ENCODE measurements at places on chromosomes 2 and 18.

DNA sequence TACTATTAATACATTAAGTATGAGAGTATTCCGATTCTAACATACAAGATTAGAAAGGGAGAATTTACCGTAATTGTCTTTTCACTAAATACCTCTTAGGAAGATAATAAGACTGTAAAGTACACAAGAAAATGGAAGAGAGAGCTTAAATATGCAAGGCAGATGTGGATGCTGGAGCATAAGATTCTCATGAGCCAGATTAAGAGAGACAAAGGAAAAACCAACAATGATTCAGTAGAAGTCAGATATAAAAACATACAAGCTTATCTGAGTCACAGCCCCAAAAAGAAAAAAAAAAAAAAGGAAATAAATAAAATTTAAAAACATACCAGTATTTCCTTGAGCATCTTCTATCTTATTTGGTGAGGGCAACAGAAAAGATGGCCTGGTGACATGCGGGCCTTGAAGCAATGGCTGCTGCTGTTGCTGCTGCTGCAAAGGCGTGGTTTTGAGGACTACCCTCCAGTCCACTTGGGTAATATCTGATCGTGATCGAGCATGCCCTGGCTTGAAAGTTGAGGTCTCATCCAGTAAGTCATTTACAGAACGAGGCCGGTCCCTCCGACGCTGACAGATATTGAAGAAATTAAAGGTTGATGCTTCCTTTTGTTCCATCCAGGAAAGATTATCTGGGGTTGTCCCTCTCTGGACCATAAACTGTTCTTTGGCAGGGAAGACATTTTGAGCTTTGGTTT lies 24.5 kb downstream of the PLEKHM3 start:
- no peak for DNase-seq

GRCh38 chr2:241956521-241957110 lies 87.1 kb downstream of the RTP5 start:
- DNase-seq = no peak

DNA sequence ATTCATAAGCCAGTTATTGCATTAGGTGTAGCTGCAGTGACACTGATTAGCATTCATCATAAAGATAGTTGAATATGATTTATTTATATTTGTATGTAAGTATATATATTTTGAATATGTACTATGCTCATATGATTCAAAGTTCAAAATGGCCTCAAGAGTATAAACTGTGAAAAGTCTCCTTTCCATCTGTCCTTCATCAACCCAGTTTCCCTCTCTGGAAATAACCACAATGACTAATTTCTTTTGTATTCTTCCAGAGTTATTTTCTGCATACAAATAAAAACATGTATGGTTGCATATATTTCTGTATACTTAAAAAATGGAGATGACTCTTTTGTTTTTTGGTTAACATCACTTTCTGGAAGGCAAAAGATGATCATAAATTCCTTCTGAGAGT lies 95.2 kb downstream of the CAMKMT start:
- no peak for DNase-seq

- DNase-seq = no peak
These were observed 131.4 kb upstream of the HDAC4 start for GRCh38 chr2:239532250-239532649.

DNA sequence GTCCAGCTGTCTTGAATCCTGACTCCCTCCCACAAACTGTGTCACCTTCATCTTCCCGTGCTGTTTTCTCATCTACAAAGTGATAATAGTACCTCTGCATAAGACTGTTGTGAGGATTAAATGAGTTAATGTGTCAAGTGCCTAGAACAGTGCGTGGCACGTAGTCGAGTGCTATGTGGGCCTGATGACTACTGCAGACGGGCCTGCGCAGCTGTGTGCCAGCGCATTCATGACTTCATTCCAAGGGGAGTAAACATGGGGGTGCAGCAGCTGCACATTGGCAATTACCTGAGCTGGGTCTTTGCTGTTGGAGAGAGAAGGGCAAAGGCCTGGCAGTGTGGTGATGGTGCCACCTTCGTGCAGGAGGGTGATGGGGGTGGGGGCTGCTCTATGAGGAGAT lies 5.0 kb downstream of the TEX44 start:
- no peak for DNase-seq

DNA sequence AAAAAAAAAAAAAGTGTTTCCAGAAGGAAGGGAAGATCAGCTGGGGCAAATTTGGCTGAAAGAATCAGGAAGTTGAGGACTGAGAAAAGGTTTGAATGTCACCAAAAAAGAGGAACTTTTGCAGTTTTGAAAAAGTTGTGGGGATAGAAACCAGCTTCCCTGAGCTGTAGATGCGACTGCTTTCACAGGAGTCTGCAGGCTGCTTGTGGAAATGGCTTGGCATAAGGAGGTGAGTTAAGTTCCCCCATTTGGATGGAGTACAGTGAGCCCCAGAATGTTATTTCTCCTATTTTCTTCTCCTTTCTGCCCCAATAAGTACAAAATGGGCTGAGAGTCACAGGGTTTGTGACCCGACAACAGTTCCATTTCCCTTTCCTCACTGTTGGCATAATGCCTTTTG lies 16.5 kb upstream of the ME2 start:
- no peak for DNase-seq

DNA sequence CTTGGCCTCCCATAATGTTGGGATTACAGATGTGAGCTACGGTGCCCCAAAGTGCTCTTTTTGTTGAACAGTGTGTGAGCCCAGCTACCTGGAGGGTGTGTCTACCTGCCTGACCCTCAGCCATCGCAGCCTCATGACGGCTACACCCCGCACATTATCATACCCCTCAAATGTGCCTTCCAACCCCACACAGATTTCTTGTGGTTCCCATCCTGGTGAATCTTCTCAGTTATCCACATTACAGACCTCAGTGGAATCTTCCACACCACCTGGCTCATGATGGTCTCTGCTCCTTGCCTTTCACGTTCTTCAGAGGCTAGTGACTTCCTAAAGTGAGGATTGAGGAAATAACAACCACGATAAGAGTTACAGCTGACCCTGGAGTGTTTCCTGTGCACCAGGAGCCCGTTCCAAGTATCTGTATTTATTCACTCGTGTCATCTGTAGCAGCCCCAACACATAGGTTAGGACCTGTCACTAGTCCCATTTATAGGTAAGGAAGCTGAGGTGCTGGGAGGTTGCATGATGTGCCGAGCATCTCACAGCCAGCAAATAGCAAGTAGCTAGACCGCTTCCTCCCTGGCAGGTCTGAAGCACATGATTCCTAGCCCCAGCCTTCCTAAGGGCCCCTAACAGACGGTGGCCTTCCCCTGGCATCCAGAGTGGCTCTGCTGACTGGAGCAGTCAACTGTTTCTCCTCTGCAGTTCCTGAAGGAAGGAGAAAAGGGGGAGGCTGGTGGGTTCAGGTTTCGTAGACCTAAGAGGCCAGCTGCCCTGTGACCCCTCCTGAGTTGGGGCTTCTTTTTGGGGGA lies 47.3 kb downstream of the TCF7L1 start:
- DNase-seq = no peak

DNA sequence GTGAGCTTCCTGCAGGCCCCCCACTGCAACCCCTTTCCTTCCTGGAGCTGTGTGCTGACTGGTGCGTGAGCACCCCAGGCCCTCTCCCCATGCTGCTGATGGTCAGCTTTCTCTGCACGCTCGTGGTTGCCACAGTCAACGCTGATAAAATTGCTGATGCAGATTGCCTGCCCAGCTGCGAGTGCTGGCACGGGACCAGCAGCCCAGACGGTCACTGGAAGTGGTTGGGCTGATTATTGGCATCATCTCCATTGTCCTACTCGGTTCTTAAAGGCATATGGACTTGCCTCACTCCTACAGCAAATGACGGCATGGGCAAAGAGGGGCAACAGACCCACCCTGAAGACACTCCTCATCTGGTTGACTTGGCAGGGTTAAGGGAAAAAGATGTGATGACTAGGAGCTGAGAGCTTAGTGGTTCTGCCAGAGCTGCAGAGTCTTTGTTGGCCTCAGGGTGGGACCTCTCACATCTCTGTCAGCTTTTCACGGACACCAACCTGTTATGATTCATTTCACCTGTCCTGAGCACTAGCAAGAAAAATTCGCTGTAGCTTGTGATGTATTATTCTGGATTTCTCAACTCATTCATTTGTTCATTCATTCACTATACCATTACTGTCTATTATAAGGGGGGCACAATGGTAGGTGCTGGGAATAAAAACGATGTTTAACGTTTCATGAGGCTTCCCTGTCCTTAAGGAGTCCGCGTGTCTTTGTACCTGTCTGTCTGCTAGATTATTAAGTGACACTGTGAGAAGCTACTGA lies 38.4 kb downstream of the PAX8 start:
- DNase-seq = no peak

GRCh38 chr2:44546459-44547127 lies 184.8 kb downstream of the CAMKMT start:
- DNase-seq = no peak

DNA sequence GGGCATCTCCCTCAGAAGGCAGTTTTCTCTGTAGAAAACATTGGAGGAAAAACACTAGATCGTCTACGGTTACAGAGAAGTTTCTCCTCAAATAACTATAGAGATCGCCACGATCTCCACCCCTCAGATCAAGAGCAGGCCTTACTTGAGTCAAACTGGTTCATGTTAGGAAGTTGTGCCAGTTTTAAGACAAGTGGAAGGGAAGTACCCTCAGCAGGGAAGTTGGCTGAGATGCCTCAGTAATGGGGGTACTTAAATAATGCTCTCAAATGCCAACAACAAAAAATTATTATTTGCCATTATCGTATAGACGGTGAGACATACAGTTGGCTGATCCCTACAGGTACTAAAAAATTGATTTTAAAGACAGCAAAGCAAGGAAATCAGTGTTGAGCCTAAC lies 8.2 kb upstream of the SMAD7 start:
- DNase-seq = no peak

DNA sequence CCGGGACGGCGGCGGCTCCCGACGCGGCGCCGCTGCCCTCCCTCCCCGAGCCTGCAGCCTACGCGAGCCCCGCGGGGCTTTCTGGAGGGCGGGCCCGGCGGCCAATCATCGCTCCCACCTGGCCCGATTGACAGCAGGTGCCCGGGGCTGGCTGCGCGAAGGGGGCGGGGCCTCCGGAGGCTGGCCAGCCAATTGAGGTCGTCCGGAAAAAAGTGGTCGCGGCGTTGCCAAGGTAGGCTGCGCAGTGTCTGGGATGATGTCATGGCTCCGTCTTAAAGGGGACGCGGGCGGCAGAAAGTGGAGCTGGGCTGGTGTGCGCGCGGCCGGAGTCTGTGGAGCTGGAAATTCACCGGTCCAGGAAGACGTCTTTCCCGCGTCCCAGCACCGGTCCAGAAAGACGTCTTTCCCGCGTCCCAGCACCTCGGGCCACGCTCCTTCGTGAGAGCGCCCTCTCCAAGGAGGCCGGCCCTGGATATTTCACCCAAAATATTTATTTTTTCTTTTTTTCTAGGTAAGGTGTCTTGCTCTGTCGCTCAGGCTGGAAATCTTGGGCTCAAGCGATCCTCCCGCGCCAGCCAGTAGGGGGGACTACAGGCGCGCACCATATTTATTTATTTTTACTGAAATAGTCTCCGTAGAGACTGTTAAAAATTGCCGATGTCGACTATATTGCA lies at the start of gene ACTR1B:
TSS of gene ACTR1B (minus strand) at position 83 of the 674 bp plus-strand sequence. CDS start 154 bp downstream, outside the sequence.
- DNase-seq = peak; percentile 99

GRCh38 chr18:51278045-51278649 lies 80.7 kb upstream of the MEX3C start:
- DNase-seq = peak; percentile 35

GRCh38 chr2:66966631-66967030 lies 430.5 kb upstream of the ETAA1 start:
- DNase-seq = no peak

DNA sequence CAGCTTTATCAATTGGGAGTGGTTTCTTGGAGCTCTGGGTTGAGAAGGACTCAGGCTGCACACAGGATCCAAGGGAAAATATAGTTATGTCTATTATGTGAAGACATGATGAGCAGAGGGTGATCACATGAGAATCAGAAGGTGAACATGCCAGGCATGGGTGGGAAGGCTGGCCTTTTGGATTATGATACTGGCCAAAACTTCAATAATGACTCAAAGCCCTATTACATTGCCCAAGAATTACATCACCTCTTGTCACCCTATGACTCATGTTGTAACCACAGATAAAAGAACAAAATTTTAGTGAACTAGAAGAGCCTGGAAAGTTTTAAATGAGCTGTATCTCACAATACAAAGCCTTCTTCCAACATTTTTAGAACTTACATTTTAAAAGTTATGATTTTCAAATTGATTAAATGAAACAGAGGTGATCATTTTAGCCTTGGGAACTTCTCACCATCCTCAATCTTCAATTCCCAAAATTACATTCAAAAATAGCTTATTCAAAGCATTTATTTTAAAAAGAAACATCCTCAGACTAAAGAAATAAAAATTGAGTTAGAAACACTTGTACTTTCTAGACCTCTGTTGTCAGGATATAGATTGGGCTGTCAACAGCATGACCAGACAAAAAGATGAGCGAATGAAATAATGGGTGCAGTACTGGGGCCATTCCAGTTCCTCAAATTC lies 428.3 kb downstream of the MBD2 start:
- no peak for DNase-seq

- DNase-seq = no peak
These were observed 328.9 kb downstream of the CLIP4 start for GRCh38 chr2:29444150-29444549.

GRCh38 chr2:181937473-181937872 lies 45.9 kb downstream of the ITPRID2 start:
- no peak for DNase-seq

DNA sequence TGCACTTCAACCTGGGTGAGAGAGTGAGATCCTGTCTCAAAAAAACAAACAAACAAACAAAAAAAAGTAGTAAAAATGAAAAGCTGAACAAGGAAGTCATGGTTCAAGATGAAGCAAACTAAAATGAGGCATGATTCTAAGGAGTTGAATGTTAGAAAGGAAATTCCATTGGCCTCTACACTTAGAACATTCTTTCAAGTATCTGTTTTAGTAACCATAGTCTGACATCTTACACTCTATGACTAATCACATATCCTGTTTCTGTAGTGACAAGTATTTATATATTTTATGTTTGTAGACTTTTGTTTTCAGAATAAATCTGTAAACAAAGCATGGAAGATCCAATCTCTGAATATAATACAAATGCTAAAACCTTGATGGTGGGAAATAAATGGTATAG lies 164.1 kb downstream of the KIAA1328 start:
- no peak for DNase-seq

DNA sequence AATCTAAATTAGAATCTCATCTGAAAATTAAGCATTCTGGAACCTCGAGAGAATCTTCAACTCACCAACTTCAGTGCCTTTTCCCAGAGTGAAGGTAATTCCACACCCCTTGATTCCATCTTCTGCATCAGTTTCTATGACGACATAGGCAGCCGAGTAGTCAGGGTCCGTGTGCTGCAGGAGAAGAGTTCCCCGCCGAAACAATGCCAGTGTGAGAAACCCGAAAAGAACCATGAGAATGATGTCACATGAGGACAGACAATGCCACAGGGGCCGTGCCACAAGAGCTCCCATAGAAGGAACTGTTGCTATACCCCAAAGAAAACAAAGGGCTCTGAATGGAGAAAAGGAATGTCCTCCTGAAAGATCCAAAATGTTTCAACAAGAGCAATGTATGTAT lies 6.0 kb downstream of the ENOSF1 start:
- DNase-seq = no peak

- no peak for DNase-seq
These were observed 21.6 kb downstream of the ZSWIM2 start for GRCh38 chr2:186827411-186827810.

- DNase-seq = no peak
These were observed 1251.6 kb upstream of the ZEB2 start for GRCh38 chr2:145771525-145771924.

GRCh38 chr2:239233576-239233975 lies 167.2 kb downstream of the HDAC4 start:
- no peak for DNase-seq
